ENCODE measurements at places on chromosomes 6 and 20.

DNA sequence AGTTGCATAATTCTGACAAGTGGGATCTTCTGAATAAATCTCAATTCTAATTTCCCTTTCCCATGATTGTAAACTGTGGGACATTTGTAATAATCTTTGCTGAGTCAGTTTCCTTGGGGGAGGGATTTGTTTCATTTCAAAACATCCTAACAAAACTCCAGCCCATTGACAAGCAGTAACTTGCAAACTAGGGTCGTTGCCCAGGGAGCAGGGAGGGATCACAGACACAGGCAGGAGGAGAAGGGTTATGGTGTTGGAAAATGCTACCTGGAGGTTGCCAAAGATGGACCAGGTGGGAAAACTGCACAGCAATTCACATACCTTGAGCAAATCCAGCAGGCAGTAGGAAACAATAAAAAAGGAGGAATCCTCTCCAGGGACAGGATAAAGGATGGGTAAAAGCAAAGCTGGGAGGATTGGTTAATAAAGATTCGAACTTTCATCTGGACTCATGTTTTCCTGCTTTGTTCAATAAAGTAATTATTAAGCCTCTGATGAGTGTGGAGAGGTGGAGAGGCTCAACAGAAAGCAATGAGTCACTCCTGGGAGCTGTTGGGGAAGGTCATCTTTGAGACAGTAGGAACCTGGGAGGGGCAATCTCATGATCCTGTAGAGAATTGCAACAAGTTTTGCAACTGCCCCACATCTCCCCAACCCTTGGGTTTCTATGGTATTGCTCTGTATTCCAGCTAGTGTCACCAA is 87.3 kb upstream of the AKIRIN2 start:
- DNase-seq, result no peak

GRCh38 chr6:122049341-122049740 is 350.1 kb upstream of the HSF2 start:
- DNase-seq, result no peak

GRCh38 chr6:149586149-149586548 is 20.0 kb downstream of the GINM1 start:
- DNase-seq, result no peak

DNA sequence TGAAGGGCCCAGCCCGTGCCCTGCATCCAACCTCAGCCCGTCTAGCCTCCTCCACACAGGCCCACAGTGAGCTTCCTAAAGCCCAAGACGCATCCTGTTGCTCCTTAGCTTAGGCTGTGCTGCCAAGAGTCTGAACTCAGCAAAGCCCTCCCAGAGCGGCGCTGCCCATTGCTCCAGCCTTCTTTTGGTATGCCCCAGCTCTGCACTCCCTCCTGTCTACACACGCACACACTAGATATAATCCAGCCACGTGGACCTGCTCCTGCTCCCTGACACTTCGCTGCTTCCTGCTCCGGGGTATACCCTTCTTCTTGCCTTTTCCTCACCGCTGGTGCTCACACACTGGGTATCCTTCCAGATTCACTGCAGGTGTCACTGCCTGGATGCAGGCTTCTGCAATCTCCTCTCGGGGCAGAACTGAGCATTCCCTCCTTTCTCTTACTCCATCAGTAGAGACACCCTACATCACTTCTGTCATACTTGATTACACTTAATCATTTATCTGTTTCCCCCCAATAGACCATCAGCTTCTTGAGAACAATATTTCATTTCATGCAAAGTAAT is 23.8 kb downstream of the GABRR2 start:
- no peak for DNase-seq

- DNase-seq, result no peak
Observed at GRCh38 chr6:42104095-42104803, 38.2 kb downstream of the C6orf132 start.

DNA sequence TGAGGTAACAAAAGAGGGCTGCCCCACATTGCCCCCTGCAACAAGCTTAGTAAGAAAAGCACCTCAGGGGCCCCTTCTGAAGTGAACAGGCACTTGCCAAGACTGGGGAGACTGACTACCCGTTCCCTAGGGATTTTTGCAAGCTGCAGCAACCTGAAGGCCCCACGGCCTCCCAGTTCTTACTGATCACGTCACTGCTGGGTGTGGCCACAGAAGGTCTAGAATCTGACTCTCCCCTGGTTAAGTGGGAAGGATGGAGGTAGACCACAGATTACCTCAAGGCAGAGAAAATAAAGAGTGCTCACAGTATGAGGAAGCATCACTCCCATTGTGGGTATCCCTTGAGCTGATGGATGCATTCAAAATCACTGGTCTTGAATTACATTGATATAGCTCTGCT is 201.5 kb upstream of the KCNQ5 start:
- no peak for DNase-seq

DNA sequence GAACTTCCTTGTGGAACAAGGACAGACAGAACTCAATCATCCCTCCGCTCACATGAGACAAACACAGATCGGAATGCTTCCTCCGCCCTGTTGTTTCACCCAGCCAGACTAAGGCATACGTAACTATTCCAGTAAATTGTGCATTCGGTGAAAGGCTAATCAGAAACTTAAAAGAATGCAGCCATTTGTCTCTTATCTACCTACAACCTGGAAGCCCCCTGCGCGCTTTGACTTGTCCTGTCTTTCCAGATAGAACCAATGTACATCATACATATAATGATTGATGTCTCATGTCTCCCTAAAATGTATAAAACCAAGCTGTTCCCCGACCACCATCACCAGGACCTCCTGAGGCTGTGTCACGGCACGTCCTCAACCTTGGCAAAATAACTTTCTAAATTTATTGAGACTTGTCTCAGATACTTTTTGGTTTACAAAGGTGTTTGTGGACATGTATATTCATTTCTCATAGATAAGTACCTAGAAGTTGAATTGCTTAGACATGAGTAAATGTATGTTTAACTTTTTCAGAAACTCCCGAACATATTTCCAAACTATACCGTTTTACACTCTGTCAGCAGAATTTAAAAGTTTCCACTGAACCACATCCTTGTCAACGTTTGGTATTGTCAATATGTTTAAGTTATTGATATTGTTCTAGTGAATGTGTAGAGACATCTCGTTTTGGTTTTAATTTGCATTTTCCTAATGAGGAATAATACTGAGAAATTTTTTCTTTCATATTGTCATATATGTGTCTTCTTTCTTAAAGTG is 197.6 kb upstream of the THBS2 start:
- no peak for DNase-seq

GRCh38 chr6:34441526-34441925 is 15.7 kb upstream of the RPS10 start:
- no peak for DNase-seq

DNA sequence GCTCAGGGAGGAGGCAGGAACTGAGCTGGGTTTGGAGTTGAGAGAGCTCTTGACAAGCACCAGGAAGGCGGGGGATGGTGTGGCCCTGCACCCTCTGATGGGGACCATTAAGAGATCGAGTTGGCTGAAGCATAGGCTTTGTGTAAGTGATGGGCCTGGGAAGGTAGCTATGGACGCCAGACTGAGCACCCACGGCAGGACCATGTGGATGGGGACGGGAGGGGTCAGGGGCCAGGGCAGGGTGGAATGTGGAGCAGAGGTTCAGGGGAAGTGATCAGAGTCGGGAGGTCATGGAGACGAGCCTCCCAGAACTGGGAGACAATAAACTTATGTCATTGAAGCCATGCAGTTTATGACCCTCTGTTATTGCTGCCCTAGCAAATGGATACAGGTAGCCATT is 81.7 kb downstream of the PLG start:
- DNase-seq, result no peak

DNA sequence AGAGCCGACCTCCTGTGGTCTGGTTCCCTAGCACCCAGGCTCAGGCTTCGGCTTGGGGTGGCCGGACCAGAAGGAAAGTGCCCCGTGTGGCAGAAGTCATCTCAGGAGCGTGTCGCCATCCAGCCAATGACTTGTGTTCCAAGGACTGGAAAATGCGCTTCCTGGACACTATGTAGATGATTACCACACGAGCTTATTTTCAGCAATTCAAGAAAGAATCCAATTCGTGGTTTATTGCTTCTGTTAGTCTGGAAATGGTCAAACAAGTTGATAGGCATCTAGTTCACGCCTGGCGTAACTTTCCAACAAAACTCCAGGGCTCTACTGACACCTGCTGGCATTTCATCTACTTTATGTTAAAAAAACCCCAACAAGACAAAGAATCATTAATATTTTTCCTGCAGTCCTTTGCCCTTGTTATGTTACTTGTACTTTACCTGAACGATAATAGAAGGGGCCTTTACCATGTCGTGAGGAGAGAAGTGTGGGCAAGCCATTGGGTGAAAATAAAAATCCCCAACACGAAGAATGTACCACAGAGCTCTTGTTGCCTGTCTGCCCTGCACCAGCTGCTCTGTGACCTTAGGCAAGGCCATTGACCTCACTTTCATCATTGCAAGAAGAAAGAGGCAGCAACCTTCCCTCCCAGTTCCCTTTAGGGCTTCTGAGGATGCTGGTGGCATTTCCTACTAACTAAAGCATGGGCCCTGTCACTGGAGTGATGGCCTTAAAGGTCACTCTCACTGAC is 154.7 kb upstream of the LAMP5 start:
- peak; percentile 65 for DNase-seq

DNA sequence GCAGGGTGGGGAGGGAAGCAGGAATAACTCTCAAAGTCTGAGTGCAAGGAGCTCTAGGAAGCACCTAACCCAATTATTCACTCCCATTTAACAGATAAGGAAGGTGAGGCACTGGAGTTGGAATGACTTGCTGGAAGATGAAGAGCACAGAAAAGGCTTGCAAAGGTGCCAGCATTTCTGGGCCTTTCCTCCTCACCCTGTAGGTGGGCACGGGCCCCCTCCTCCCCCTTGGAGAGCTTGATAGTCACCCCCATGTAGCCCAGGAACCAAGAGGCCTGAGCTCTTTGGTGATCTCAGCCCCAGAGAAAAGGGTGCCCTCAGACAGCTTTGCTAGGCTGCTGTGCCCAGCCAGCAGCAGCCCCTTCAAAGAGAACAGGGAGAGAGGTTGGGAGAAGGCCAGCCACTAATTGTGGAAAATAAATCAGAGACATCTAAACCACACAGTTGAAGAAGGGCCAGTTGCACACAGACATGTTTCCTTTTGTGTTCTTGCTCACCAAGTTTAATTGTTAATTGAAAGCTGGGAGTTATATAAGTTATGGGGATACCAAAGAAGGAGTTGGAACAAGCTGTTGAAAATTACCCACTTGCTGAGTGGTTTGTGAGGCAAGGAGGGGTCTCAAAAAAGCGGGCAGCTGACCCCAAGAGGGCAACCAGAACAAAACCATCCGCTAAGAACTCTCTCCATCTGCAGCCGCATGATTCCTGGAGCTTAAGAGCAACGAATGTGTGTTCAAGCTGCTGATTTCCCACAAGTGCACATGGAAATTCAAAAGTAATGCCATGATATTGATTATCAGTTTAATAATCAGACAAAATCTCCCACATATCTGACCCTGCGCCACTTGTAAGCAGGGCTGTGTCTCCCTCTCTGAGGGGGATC is 77.0 kb downstream of the MRPL14 start:
- no peak for DNase-seq

DNA sequence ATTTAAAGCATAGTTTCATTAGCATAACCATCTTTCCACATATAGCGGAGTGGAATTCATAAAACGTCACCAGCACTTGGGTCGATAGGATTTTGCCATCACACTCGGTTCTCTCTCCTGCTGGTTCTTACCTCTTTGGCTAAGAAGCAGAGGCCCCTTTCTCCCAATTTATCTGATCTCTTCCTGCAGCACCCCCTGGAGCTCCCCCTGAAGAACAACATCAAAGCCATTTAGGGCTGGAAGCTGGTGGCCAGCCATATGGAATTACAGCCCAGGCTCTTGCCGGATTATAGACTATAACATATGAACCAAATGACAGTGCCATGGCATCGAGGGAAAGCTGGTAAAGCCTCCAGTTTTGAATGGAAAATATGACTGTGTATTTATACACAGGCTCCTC is 6.4 kb upstream of the KIF6 start:
- no peak for DNase-seq

DNA sequence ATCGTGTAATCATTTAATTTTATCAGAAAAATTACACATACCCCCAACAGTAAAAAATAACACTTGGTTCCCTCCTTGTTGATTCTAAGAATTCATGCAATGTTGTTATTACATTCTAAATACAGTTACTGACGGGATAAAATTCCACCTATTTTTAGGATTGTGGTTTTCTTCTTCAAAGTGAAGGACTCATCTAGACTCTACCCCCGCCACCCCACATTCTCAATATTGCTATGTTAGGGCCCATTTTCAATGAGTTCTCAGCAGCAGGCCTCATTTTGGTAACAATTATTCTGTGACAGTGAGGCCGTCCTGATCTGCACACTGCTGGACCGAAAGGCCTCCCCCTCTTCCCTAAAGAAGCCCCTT is 43.5 kb downstream of the PREX1 start:
- no peak for DNase-seq

DNA sequence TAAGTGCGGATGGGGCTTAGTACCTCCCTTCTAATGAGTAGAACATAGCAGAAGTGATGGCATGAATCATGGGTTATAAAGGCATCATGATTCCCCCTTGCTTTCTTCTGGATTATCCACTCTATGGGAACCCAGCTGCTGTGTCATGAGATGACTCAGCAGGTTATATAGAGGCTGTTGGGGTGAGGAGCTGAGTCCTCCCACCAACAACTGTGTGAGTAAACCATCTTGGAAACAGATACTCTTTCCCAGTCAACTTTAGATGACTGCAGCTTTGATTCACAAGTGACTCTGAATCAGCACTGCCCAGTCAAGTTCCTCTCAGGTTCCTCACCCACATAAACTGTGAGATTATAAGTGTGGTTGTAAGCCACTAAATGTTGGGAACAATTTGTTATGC is 46.3 kb downstream of the FAM83B start:
- no peak for DNase-seq

DNA sequence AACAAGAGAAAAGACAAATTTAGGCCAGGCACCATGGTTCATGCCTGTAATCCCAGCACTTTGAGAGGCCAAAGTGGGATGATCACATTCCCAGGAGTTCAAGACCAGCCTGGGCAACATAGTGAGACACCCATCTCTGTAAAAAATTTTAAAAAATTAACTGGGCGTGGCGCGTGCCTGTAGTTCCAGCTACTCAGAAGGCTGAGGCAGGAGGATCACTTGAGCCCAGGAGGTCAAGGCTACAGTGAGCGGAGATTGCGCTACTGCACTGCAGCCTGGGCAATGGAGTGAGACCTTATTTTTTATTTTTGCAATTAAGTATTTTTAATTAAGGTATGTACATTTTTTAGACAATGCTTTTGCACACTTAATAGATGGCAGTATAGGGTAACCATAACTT is 3.3 kb downstream of the MTHFD1L start:
- no peak for DNase-seq

DNA sequence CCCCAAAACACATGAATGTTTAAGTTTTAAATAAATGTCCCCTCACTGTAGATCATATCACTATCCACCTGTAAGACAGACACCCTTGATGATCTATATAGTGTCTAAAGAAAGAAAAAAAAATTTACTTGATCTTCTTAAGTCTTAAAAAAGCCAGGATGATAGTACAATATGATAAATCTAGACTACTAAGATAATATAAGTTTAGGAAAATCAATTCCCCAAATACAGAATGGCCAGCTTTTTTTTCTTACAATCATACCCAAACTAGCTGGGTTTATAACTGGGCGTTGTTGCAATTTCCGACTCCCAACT is 14.4 kb downstream of the ZNF217 start:
- no peak for DNase-seq
